ENCODE measurements at places on chromosomes 4 and X.

DNA sequence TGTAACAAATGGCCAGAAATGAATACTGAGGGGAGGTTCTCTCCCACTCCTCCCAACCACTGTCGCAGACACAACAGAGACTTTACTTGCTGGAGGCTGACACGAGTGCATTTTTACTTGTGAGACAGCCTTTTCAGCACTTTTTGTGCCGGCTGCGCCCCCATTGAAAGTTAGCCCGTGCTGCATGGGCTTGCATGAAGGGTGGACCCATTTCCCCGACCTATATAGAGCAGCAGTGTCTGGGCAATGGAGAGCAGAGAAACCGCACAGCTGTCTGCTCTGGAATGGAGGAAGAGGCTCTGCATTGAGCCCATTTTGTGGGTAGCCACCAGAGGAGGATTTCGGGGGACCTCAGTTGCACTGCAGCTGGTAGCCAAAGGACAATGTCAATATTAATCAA is 208.8 kb downstream of the UGT8 start:
- DNase-seq = no peak

DNA sequence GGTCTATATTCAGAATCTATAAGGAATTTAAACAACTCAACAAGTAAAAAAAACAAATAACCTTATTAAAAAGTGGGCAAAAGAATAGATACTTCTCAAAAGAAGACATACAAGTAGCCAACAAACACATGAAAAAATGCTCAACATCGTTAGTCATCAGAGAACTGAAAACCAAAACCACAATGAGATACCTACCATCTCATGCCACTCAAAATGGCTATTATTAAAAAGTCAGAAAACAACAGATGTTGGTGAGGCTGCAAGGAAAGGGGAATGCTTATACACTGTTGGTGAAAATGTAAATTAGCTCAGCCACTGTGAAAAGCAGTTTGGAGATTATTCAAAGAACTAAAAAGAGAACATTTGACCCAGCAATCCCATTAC is 201.6 kb downstream of the QDPR start:
- DNase-seq = peak; percentile 73

DNA sequence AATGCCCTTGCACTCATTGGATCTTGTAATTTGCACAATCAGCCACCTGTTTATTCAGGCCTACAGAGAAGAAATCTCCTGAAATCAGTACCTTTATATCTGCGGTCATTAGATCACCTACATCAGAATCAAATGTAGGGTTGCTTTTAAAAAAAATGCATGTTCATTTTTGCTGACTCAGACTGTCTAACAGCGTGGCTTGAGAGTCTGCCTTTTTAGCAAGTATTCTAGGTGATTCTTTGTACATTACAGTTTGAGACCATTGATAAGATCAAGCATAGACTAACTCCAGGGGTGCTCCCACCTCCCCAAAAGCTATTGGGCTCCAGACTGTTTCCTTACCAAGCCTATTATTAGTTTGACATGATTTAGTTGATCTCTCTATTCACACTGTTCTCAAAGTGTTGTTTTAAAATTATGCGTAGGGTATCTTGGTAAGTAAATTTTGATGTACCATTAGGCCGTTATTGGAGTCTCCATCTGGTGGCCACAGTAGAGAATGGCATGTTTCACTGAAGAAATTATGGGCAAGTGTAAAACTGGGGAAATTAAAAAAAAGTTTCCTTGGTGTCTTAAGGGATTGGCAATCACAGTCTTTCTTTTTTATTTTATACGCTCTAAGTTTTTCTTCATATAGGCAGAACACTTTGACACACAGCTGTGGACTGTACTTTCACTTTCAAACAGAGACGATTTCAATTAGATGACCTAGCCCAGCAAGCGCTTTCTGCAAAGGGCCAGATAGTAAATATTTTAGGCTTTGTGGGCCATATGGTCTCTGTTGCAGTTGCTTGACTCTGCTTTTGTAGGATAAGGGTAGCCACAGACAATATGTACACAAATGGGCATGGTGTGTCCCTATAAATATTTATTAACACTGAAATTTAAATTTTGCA is 33.7 kb upstream of the MSL3 start:
- peak; percentile 9 for DNase-seq

- no peak for DNase-seq
Observed at GRCh38 chr4:31662951-31663350, 942.8 kb downstream of the PCDH7 start.

DNA sequence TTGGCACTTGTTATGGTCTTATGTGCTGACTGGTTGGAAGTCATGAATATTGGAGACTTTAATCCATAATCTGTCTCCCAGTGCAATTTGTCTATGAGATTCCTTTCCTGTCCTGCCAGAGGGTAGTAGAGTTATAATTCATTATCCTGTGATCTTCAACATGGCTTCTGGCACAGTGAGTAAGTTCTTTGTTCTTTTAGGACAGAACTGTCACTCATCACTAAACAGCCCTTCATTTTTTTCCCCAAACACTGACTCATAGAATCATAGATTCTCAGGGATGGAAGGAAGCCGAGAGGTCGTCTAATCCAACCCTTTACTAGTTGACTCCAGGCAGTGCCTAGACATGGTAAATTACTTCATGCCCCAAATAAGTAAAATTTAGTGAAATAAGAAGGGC is 78.4 kb downstream of the LUZP4 start:
- DNase-seq = peak; percentile 42

DNA sequence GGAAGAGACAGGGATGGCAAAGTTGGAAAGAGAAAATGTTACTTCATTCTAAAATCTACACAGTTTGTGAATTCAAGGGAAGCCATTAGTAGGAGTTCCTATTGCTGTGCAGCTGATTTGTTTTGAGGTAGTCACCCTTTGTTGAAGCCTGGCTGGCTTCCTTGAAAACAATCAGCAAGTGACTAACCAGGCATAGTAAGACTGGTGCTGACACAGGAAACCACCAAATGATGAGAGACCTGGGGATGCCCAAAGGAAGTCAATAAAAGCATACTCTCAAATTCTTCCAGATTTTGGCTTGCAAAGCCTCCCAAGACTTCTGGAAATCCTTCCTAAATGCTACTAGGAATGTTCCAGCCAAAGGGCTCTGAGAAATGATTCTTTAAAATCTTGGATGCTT is 23.9 kb upstream of the PRDM8 start:
- DNase-seq = peak; percentile 84

- no peak for DNase-seq
Observed at GRCh38 chr4:88953400-88953799, 103.6 kb downstream of the FAM13A start.

DNA sequence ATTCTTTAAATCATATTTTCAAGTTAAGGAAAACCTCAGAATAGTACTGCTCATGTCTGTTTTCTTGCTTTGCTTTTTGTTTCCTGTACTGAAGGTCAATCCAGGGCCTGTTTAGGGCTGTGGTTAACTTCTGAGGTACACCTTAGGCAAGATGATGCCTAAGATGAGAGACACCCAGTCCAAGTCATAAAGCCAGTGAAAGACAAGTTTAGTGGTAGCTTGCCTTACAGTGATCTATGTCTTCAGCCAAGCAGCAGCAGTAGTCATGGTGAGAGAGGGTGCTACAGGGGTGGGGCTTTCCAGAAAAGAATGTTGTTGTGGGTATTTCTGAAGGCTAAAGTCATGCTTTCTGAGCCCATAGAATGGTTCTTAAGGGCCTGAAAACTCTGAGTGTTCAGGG is 173.7 kb downstream of the VSIG4 start:
- DNase-seq = no peak

GRCh38 chr4:11426731-11427120 is 2.0 kb downstream of the HS3ST1 start:
- no peak for DNase-seq

DNA sequence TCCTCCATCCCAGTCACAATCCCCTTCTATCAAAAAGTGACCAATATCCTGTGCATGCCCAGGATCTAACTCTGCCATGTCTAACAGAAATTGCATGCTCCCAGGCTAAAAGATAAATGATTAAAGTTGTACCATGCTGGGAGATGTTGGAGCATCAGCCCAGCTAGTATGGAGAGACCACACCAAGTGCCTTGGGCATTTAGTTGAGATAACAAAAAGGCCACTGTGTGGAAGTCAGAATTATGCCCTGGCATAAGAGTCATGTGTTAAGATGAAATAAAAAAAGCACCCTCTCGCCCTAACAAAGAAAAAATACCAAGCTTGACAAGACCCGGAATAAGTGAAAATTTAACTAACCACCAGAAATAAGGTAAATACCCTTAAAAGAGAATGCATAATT is 155.9 kb upstream of the CENPE start:
- DNase-seq = no peak

- DNase-seq = no peak
Observed at GRCh38 chrX:106718709-106719108, 7.8 kb upstream of the RNF128 start.

Data from astrocyte (in vitro differentiated cells and primary cell).